ENCODE measurements at places on chromosomes 7 and 10.

DNA sequence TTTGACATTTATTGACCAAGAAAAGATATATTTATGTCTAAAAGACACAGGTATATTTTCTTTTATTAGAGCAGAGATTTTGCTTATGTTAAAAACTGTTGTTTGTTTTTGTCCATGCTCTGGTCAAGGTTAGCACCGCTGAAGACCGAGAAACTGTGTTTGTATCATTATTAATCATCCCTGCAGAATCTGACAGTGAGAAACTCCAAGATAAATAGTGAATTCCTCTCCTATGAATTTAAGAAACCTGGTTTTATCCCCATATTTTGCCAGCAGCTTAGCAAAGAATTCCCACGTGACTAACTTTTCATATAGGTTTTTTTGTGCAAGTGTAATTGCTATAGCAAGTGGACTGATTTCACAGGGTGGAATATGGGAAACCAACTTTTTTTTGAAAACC lies 77.6 kb downstream of the FRMD4A start:
- no peak for DNase-seq

DNA sequence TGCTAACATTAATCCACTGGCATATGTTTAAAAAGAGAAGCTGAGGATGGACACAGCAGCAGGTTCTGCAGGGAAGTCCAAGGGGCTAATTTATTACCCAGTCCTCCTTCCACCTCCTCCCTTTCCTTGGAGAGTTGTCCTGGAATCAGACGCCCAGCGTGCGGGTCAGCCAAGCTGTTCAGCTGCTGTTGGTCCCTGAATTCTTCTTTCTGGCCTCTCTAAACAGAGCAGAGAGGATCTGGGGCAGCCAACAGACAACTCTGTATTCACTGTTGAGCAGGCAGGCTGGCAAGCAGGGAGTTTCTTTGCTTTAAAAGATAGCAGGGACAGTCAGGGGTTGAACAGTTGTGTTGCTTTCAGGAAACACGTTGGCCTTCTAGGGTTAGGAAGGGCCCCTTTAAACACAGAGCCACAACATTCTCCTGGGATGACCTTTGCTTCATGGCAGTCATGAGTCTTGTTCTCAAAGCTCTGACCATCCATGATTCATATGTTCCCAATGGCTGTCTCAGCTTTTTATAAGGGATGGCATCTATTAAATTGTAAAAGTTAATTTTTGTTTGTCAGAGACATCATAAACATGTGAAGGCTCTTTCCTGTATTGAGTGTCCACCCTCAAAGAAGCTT lies 217.0 kb downstream of the CREB5 start:
- DNase-seq: no peak

GRCh38 chr7:38215115-38215514 lies 37.1 kb downstream of the STARD3NL start:
- no peak for DNase-seq

DNA sequence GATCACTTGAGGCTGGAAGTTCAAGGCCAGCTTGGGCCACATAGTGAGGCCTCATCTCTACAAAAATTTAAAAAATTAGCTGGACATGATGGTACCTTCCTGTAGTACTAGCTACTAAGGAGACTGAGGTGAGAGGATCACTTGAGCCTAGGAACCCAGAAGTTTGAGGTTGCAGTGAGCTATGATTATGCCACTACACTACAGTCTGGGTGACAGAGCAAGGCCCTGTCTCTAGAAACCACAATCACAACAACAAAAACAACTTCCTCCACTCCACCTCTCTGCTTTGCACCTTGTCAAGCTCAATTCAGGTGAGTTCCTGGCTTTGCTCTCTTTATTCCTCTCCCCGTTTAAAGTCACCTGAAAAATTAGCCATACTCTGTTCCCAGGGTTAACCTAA lies 8.3 kb upstream of the CAPZA2 start:
- DNase-seq: no peak

DNA sequence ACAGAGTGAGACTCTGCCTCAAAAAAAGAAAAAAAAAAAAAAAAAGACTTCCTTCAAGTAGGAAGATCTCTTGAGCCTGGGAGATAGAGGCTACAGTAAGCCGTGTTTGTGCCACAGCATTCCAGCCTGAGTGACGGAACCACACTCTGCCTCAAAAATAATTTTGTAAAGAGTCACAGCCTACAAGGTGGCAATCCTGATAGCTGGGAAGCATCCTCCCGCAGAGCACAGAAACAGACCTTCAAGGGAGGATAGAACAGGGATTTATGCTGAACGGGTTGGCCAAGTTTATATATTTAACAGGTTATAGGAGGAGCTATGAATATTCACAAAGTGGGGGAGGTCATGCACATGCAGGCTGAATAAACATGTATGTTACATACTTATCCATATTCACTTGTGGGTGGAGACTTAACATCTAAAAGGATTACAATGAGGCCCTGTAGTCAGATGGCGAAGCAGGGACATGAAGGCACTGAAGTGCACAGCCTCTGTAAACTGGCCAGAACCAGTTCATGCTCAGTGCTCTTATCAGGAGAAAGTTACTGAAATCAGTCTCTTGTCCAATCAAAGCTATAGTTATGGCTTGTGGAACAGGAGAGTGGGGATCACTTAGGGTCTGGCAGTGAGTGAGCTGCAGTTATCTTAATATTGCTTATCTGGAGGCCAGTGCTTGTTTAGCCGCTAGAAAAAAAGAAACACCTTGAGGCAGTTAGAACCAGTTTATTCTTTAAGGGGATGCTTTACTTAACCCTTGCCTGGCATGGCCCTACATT lies 6.8 kb downstream of the LMBR1 start:
- DNase-seq: no peak

DNA sequence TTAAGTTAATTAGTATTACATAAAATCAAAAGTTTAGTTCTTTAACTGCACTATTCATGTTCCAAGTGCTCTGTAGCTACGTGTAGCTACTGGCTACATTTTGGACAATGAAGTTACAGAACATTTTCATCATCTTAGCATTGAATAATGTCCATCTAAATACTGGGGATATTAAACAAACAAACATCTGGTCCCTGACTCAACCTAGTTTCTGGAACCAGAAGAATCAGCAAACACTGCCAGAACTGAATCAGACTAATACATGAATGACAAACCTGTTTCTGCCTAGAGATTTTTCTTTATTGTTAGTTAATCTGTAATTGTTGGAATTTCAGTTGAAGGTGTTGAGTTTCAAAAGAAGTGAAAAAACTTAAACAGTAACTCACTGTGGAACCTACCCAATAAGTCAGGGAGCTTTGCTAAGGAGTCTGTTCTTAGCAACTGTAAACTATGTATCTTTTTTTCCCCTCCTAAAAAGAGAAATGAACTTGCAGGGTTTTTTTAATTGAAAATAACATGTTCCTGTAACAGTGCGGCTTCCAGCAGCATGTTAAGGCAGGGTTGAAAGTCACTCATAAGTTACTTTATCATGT lies 58.3 kb downstream of the CDK13 start:
- no peak for DNase-seq

DNA sequence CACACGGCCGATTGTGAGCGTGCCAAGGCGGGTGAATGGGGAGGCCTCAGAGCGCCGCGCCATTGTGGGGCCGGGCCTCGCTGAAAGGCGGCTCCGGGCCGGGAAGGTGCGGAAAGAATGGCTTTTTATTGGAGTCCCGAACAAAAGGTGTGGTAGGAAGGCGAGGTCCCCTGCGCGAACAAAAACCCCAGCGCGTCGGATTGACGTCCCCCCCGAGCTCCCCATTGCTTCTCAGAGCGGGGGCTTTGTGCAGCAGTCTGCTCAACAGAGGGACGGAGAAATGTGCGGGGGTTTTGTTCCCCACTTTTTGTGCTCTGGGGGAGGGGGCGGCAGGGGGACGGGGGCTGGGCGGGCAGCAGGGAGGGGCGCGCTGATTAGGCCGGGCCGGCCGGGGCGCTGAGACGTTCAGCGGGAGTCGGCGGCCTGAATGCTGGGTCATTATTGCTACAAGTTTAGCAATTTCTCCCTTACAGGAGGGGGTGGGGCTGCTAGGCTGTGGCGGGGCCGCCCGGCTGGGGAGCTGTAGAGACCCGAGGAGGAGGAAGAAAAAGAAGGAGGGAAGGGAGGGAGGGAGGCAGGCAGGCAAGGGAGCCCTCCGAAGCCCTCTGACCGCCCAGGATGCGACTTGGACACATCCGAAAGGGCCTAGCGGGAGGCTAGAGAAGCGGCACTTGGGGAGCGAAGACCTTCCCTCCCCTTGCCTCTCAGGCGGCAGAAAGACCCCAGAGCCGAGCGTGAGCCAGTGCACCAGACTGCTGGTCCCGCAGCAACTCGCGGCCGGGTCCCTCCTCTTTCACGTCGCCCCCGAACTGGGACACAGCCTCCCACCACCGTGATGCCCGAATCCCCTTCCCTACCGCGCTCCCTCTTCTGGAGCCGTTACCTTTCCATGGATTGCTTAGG lies 4.6 kb downstream of the NKX2-3 start:
- no peak for DNase-seq

Data from AML-193 (cell line).